Fibroblast of skin of right quadriceps (primary cell): ENCODE measurements at places on chromosomes 3 and 15.

- no peak for DNase-seq
Measured at GRCh38 chr3:12149029-12149428, 9.7 kb downstream of the TIMP4 start.

DNA sequence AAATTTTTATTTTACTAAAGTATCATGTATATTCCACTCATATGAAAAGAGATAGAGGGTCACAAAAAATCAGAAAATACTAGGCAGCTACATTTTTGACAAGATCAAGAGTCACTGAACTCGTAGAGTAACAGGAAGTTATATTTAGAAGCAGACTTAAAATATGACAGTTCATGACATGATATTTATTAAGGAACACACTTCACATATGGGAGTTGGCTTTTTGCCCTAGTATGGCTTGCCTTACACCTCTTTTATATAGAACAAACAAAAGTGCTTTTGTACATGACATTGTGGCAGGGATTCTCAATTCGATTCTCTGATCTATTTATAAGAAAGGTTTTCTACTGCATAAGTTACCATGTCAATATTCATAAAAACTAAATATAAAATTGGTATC, 80.1 kb upstream of the GBE1 start:
- no peak for DNase-seq

DNA sequence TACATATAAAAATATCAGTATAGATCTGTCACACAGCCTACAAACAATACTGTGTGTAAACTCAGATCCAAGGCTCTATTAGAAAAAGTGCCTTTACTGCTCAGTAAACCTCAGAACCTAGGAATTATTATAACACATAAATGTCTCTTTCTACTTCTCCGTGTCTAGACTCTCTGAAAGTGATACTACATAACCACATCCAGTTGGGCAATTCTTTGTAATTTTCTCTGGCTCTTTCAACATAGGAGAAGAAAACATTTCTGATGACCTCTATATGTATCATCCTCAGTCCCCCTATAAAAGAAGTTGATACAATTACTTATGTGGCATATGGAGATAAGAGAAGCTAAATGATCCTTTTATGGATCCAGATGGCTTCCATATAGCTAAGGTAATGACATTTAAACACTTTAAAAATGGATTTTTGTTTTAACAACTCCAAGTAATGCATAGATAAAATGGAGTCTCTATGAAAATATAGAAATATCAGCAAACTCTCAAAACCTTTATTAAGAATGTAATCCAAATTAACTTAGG, 104.5 kb downstream of the LSAMP start:
- peak; percentile 62 for DNase-seq

DNA sequence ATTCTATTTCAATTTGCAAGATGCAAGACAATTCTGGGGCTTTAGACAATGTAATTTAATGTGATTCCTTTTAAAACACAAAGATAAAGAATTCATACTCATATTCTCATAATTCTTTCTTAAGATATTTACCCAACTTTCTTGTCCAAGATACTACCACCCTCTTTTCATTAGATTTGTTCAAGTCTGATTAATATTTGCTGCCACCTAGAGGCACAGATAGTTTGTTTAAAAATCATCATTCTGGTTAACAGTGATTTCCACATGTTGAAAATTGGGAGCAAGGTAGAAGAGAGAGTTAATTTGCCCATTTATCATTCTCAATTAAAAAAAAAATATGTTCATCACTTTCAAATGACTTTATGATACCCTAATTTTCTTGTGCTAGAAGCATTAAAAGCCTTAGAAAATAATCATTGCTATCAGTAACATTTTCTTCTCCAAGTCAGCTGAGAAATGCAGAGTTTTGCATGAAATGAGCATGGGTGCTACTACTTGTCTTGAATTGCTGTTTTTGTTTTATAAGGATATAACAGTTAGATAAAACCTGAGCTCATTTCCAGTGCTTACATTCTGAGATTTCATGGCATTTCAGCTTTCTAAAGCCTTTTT, 11.6 kb downstream of the TAMM41 start:
- peak; percentile 39 for DNase-seq

- peak; percentile 80 for DNase-seq
Measured at GRCh38 chr3:48086705-48087104, 70.5 kb upstream of the MAP4 start.

- DNase-seq = peak; percentile 37
Measured at GRCh38 chr3:134029256-134029733, 430 bp downstream of the SLCO2A1 start.

DNA sequence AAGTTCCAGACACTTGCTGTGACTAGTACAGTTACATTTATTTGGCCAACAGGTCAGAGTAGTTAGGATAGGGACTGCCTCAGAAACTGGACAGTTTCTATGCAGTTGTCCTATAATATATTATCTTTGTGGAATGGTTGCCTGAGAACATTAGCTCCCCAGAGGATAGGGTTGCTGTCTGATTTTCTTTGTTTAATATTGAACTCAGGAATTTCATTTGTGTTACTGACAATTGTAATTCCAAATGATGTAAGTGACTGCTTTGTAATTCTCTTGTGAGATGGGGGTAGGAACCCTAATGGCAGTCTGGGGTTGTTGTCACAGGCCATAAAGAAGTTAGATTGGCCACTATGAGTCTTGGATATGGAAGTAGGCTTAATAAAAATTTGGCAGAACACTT, 2.2 kb downstream of the NXPE3 start:
- peak; percentile 9 for DNase-seq

DNA sequence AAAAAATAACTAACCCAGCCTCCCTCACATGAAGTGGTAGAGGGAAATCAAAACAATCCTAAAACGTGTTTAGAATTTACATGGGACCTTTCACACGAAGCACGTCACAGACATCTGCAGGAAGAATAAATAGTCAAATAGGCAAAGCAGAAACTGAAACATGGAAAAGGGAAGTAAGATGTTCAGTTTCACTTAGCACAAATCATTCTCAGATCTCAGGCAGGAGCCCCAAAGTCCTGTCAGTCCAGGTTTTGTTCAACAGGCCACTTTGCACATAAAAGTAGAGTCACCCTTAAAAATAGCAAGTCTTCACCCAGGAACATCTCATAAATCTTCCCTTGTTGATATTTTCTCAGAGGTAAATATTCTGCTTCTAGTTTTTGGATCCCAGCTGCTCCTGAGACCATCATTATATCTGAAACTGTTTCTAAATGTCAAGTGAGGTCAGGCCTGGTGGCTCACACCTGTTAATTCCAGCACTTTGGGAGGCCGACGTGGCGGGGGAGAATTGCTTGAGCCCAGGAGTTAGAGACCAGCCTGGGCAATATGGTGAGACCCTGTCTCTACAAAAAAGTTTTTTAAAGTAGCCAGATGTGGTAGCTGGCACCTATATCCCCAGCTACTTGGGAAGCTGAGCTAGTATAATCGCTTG, 1.9 kb downstream of the RUBCN start:
- DNase-seq = no peak

DNA sequence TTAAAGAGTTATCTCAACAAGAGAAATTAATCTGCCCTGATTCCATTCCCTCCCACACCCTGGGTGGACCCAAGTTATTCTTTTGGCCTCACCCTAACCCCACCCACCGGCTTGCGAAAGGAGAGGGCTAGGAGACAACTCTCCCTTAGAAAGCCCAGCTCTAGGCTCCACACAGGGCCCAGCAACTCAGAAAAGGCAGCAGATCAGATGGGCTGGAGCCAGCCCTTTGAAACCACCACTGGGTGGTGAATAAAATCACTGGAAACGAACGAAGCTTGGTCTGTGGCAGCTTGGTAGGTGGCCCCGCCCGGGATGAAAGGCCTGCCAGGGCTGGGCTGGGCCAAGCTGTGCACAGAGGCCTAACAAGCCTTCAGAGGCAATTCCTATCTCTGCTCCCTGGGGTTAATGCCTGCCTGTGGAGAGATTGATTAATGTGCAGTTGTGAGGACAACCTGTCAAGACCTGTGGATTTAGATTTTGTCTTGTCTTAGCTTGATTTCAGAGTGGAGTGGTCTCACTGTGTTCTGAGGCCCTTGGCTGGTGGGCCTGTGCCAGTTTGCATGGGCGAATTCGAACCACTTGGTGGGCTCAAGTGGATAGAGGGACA, 38.8 kb downstream of the BHLHE40 start:
- DNase-seq = no peak

- no peak for DNase-seq
Measured at GRCh38 chr3:193943200-193943599, 192.7 kb upstream of the HES1 start.

DNA sequence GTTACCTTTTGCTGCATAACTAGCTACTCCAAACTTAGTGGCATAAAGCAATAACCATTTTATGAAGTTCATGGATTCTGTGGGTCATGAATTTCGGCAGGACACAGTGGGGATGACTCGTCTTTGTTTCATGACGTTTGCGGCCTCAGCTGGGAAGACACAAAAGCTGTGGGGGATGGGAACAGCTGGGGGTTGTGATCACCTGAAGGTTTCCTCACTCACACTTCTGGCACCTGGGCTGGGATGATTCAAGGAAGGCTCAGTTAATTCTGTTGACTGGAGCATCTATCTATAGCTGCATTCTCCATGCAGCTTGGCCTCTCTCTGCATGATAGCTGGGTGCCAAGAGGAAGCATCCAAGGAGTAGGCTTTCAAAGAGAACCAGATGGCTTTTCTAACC, 332.8 kb downstream of the ULK4 start:
- DNase-seq = no peak

- DNase-seq = no peak
Measured at GRCh38 chr15:77993374-77993911, 84.1 kb downstream of the TBC1D2B start.

DNA sequence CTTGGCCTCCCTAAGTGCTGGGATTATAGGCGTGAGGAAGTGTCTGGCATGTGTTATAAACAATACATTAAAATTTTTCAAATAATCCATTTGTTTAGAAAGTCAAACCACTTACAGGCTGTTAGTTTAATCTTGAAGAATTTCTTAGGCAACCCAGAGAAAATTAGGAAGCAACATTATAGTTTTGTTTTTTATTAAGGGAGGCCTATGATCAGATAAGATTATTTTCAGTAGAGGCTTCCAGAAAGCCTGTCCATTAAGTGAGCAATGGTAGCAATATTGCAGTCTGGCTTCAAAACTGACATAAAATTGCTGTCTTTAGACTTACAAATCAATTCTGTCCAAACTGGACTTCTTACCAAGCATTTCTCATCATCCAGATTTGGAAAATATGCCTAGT, 49.6 kb downstream of the CD47 start:
- no peak for DNase-seq

DNA sequence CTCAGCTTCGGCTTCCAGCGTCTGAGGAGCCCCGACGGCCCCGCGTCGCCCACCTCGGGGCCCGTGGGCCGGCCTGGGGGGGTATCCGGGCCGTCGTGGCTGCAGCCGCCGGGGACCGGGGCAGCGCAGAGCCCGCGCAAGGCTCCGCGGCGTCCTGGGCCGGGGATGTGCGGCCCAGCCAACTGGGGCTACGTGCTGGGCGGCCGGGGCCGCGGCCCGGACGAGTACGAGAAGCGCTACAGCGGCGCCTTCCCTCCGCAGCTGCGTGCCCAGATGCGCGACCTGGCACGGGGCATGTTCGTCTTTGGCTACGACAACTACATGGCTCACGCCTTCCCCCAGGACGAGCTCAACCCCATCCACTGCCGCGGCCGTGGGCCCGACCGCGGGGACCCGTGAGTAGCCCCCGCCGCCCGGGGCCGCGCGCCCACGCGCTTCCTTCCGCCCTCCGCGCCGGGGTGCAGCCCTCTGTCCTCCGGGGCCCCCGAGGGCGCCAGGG, 462 bp downstream of the EDEM1 start:
- DNase-seq = no peak

GRCh38 chr3:41258239-41258800, 59.0 kb downstream of the CTNNB1 start:
- DNase-seq = no peak

- DNase-seq = no peak
Measured at GRCh38 chr3:151144016-151144415, 58.6 kb downstream of the MED12L start.

GRCh38 chr15:63998489-63998888, 47.8 kb downstream of the DAPK2 start:
- no peak for DNase-seq

GRCh38 chr3:148106062-148106461, 591.6 kb upstream of the AGTR1 start:
- peak; percentile 22 for DNase-seq

GRCh38 chr3:3392946-3393345, 213.5 kb upstream of the CRBN start:
- DNase-seq = no peak

GRCh38 chr15:29241207-29241606, 28.4 kb downstream of the NSMCE3 start:
- no peak for DNase-seq

GRCh38 chr3:11400213-11400612, 128.0 kb downstream of the ATG7 start:
- DNase-seq = no peak

DNA sequence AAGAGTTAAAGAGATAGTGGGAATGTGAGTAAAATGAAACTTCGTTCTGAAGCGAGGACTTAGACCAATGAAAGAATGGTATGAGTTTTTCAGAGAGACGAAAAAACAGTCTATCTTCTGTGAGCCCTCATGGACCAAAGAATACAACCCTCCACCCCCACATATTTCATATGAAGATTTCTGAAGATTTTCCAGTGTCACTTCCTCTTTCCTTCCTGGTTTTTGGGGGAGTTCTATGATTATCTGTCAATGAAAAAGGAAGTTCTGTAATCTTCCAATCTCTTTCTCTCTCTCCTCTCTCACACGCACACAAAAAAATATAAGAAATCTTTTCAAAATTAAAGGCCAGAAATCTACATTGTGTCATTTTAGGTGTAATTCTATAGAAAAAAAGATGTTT, 27.7 kb downstream of the CMSS1 start:
- no peak for DNase-seq

DNA sequence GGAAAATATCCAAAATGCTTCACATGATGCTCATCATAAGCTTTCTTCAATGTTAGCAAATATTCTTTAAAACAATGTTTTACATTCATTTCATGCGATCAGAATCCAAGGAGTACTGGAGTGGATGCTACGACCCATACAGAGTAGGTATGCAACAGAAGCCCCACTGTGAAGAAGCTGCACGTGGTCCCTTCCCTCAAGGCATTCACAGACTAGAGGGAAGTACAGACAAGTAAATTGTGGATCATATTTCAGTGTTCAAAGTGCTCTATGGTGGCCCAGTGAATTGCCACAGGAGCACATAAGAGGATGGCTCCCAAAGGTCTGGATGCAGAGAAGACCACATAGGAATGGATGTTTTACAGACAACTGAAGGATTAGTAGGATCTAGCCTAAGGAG, 789.9 kb downstream of the IGSF11 start:
- no peak for DNase-seq

DNA sequence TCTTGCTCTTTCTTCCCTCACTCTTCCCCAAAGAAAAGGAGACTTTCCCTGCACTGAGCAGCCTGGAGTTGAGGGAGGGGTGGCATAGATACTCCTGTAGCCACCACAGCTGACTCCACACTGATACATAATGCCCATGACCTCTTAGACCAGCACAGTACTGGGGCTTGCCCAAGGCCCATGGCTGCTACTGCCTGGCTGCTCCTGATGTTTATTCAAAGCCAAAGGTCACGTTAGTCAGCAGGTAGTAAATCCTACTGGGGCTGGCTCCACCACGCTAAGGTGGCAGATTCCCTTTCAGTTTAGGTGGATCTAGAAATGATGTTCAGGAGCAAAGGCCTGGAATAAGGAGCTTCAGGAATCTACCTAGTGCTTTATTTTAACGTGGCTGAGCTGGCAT, 212.7 kb downstream of the C3orf38 start:
- DNase-seq = no peak
